ENCODE measurements at places on chromosomes 3 and 15.

DNA sequence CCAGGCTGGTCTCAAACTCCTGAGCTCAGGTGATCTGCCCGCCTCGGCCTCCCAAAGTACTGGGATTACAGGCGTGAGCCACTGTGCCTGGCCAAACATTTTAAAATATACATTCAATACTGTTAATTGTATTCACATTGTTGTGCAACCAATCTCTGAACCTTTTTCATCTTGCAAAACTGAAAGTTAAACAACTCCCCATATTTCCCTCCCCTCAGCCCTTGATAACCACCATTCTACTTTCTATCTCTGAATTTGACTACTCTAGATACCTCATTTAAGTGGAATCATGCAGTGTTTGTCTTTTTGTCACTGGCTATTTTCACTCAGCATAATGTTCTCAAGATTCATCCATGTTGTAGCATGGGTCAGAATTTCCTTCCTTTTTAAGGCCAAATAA is 30.0 kb downstream of the HMCES start:
- DNase-seq: no peak

DNA sequence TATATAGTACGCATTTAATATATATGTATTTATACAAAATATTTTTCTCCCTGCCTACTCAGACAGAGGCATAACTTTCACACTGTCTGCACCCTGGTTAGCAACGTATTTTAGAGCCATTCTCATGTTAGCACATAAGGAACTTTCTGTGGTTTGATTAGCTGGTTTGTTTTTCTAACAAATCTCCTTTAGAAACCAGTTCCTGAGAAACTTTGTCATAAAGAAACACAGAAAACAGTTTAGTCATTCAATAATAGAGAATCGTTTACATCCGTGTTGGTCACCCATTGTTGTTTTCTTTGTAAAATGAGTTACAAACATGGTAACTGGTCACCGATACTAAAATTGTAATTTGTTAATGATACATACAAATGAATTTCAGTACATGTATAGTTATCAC is 5.9 kb upstream of the NGRN start:
- DNase-seq: no peak

DNA sequence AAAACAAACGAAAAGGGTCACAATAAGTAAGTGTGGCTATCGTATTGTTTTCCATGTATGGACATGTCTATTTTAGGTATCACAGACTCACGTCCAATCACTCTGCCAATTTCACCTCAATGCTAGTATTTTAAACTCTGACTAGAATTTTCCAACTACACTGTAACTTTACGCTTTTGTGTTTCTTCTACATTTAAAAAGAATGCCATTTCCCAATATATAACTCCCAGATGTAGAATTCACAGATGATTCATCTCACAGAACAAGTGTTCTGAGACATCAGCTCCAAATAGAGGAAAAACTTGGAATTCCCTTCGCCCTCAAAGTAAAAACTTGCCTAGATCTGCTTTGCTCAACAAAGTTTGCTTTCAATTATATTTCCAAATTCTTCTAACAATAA is 14.2 kb downstream of the LRIG1 start:
- no peak for DNase-seq

DNA sequence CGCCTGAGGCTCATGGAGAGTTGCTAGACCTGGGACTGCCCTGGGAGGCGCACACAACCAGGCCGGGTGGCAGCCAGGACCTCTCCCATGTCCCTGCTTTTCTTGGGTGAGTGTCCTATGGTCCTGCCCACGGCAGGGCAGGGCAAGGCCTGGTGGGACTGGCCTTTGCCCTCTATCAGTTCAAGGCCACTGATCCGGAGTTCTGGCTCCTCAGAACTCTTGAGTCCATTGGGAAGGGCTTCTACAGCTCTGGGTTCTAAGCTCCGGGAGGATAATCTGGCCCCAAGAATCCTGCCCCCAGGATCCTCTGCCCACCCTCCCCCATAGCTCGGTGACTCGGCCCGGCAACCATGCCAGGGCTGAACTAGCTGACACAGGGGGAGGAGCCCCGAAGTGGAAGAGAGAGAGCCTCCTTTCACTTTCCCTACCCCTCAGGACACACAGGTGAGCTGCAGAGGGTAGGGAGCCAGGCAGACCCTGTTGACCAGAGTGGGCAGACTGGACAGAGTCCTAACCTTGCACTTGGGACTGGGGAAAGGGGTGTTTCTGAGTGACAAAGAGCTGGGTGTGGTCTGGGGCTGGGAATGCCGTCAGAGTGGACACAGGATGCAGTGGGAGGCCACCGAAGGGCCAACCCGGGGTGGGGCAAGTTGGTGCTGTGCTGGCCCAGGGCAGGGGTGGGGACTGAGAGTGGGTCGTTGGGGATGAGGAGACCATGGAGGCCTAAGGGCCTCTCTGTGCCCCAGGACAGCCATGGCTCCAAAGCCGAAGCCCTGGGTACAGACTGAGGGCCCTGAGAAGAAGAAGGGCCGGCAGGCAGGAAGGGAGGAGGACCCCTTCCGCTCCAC is 664 bp downstream of the PARP3 start:
- DNase-seq: no peak

DNA sequence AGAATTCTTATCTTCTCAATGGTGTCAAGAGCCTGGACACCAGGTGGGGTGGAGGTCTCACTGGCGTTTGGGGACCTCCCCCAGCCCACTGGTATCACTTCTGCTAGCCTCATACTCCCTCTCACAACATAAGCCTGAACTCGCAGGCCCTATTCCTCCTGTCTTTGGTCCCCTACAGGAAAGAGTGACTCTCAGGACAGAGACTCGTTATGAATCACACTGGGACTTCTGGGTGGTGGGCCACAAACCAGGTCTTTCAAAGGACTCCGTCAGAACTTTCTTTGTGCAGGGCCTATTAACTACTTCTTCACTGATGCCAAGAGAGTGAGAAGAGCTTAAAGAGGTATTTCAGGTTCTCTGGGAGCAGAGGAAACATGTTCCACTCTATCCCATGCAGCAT is 100.4 kb downstream of the WDR76 start:
- DNase-seq: no peak

GRCh38 chr15:34304613-34305012 is 33.0 kb downstream of the SLC12A6 start:
- DNase-seq: no peak

- no peak for DNase-seq
Observed at GRCh38 chr3:73447111-73447510, 177.6 kb downstream of the PDZRN3 start.

GRCh38 chr3:17740721-17741141 is 1.7 kb downstream of the TBC1D5 start:
- DNase-seq: no peak

DNA sequence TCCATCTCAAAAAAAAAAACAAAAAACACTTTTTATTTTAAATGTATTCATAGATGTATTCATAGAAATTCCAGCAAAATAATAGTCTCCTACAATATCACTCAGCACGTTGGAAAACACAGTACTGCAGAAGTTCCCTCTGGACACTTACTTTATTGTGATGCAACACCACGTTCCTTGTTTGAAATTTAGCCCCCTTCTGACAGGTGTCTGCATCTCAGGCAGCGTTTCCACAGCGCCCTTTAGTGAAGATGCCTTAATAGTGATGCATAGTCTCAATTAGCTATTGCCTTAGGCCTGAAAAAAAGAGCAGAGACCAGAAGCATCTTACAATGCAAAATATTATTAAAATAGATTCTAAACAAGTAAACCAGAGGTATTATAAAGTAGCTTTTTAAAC is 20.3 kb downstream of the IL12A start:
- no peak for DNase-seq

GRCh38 chr3:13647298-13648059 is 98.6 kb downstream of the FBLN2 start:
- DNase-seq: no peak

- DNase-seq: no peak
Observed at GRCh38 chr15:41292521-41292920, 39.9 kb downstream of the OIP5 start.

DNA sequence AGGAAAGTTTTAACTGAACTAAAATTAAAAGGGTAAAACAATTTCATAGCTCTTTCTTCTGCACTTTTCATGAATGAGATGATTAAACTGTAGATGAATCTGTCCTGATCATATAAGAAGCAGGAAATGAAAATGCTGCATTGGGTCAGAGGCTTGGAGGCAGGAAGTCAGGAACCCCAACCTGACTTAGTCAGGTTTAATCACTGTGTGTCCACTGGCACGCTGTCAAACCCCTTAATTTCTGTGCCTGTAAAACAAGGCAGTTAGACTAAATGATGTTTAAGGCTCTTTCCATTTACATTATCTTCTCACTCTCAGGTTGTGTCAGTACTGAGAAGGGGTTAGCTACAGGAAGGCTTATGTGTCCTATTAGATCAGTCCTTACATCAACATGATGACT is 193.3 kb upstream of the TTC14 start:
- no peak for DNase-seq

DNA sequence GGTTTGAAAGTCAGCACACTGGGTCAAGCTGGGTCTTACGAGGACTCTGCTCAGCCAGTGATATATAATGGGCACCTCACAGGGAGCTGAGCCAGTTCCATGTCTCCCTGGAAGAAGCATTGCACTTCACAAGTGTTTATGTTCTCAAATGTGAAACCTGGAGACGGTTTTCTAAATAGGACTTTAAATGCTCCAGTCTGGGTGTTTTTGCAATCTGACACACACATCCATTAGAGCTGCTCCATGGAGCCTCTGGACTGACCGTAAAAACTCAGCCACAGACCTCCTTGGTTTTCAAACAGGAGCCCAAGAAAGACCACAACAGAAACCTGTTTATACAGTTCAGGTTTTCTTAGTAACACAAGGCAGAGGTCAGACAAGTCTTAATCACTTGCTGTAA is 201.3 kb upstream of the LRIG1 start:
- no peak for DNase-seq

DNA sequence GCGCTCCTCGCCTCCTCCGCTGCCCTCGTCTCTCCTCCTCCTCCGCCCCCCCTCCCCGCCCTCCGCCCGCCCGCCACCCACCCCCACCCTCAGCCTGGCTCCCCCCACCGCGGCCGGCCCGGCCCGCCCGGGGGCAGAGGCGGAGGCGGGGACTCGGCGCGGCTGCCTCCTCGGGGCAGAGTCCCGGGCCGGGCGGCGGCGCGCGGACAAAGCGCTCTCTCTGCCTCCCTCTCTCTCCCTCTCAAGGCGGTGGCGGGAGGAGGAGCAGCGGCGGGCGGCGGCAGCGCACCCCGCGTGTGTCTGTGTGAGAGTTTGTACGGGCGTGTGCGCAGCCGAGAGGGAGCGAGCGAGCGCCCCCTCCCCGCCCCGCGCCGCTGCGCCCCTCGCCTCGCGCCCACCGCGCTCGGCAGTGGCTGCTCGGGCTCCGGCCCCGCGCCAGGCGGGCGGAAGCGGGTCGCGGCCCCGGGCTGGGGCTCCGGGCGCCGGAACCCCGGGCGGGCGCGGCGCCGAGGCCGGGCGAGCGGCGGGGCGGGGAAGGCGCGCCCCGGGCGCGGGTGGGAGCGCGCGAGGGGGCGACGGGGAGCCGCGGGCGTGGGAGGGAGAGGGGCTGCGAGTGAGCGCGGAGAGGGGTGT is at the start of gene IGF2BP2:
Gene IGF2BP2, minus strand, starts transcription at position 37 of the 633 bp plus-strand sequence. CDS start 82 bp downstream, outside the sequence.
- DNase-seq: no peak

Data from activated CD8-positive, alpha-beta memory T cell treated with anti-CD3 and anti-CD28 coated beads for 4 hours (primary cell).